Activated CD4-positive, CD25-positive, alpha-beta regulatory T cell (primary cell): ENCODE measurements at places on chromosomes 1 and 21.

GRCh38 chr21:16116798-16117197, 387.0 kb downstream of the USP25 start:
- DNase-seq: no peak

DNA sequence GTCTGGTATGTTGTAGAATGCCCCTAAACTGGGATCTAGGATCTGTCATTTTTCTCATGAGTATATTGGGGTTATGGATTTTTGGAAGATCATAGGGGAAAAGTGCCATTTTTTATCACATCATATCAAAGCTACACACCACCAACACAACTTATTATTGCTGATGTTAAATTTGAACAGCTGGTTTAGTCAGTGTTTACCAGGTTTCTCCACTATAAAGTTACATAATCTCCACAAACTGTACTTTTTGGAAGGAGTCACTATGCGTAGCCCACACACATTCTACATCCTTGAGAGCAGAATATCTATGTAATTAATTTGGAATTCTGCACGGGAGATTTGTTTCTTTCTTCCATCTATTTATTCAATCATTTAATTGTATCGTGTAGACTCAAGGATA, 35.2 kb downstream of the RC3H1 start:
- no peak for DNase-seq

- DNase-seq: no peak
Measured at GRCh38 chr1:152640351-152640750, 17.4 kb upstream of the LCE3A start.

- no peak for DNase-seq
Measured at GRCh38 chr1:166391279-166392066, 224.7 kb upstream of the FAM78B start.

GRCh38 chr1:171803045-171803444, 21.6 kb downstream of the METTL13 start:
- no peak for DNase-seq

DNA sequence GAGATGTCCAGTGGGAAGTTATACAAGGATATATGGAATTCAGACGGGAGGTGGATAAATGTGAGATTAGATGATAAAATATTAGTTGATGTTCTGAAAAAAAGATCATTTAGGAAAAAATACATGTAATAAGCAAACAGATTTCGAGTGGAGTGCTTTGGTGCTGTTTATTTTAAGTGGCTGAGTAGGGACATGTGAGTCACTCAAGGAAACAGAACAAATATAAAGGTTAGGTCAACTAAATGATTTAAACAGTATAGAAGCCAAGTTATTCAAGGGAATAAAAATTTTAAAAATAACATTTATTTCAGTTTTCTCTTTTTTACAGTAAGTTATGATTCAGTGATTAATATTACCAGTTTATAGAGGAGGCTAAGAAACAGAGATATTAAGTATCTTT, 1046.7 kb upstream of the B3GALT2 start:
- no peak for DNase-seq

DNA sequence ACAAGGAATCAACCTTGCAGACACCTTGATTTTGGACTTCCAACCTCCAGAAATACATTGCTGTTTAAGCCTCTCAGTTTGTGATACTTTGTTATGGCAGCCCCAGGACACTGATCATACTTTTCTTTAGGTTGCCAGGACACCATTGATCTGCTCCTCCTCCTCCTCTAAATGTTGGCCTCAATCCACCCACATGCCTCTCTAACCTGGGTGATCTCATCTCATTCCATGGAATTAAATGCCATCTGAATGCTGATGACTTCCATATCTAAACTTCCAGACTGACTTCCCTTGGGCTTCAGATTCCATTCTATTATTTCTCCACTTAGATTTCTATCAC, 7.4 kb upstream of the PPP1R15B start:
- DNase-seq: no peak

GRCh38 chr1:158972841-158973240, 36.9 kb upstream of the IFI16 start:
- no peak for DNase-seq

DNA sequence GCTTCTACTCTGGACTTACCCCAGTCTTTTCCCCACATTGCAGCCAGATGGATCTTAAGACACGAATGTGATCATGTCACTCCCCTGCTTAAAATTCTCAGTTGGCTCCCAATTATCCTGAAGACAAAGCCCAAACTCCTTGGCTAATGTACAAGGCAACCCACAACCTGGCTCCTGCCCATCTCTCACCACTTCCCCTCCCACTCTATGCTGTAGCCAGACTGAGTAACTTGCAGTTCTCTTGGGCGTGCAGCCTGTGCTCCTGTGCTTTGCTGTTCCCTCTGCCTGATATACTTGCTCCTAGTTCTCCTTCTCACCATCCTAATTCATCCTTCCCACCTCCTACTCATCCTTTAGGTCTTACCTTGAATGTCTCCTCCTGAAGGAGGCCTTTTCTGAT, 56.2 kb downstream of the LGR6 start:
- DNase-seq: no peak

GRCh38 chr1:26351590-26352337, 2.2 kb downstream of the CRYBG2 start:
- no peak for DNase-seq

GRCh38 chr1:201568859-201569294, 29.9 kb downstream of the NAV1 start:
- DNase-seq: no peak

- DNase-seq: no peak
Measured at GRCh38 chr1:100883963-100884362, 10.7 kb downstream of the EXTL2 start.

GRCh38 chr1:107776900-107777663, 187.9 kb downstream of the VAV3 start:
- DNase-seq: no peak

DNA sequence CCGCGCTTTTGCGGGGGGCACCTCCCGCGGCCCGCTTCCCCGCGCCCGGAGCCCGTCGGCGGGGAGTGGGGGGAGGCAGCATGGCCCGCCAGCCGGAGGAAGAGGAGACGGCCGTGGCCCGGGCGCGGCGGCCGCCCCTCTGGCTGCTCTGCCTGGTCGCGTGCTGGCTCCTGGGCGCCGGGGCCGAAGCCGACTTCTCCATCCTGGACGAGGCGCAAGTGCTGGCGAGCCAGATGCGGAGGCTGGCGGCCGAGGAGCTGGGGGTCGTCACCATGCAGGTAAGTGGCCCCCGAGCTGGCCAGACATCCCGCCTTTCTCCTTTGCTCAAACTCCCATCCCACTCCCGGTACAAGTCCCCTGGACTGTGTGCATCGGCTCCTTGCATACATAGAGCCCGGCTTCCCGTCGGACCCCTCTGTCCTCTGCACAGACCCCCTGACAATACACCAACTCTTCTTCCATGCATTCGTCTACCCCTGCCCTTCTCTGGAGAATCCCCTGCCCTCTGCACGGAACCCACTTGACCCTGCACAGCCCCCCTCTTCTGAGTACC, 812 bp downstream of the CACHD1 start:
- no peak for DNase-seq

- no peak for DNase-seq
Measured at GRCh38 chr1:224432672-224433040, 1.9 kb downstream of the WDR26 start.

GRCh38 chr1:75085931-75086330, 48.3 kb upstream of the LHX8 start:
- no peak for DNase-seq

DNA sequence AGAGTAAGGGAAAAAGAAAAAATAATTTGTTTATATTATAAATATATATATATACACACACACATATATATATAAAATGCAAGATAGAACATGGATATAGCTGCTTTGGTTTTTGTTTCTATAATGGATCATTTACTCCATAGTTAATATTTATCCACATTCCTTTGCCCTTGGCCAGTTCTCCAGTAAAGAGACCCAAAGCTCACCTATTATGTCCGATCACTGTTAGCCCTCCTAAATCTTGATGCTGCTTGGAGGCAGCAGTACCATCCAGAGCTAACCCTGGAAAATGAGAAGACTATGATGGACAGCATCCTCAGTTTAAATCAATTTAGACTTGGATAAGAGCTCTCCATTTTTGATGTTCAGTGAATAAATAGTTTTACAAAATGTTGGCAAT, 407.7 kb downstream of the PLPP3 start:
- DNase-seq: no peak

DNA sequence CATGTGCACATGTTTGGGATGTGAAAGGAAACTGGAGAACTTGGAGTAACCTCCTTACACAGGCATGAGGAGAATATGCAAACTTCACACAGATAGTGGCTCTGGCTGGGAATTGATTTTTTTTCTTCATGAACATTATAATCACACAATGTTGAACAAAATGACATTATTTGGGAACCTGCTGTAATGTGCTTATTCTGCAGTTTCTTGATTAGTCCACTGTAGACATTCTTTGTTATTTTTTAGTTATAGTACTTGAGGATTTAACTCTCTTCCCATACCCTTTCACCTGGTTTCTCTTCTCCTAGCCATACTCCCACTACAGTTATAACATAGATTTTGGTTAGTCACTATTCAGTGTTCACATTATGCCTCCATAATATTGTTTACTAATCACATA, 68.3 kb downstream of the ATG4C start:
- DNase-seq: no peak

DNA sequence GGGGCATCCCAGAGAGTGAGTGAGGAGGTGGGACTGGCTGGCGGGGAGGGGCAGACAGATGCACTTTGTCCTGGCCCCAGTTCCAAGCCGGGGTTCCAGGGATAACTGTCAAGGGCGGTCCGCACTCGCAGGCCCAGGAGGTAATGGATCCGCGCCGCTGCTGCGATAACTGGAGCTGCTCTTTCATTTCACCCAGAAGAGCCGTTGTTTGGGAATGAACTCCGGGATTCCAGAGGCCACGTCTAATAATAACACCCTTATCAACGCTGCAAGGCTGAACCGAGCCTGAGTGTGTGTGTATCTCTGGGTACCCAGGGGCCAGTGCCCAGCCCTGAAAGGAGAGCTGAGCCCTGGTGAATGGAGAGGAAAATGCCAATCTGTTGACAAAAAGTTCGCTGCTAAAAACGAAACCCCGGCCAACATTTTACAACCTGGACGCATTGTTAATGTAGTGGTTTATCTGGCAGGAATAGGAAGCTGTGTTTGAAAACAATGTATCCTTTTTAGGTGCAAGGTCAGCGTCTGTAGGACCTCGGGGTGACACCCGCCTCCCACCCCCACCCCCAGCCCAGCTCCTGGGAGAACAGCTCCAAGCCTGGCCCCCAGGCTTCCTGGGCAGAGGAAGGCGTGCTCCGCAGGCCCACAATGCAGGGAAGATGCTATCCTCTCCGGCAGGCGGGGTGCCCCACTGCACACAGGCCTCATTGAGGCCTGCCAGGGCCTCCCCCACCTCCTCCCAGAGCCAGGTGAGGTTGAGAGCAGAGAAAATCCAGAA, 119.7 kb downstream of the PROX1 start:
- no peak for DNase-seq

DNA sequence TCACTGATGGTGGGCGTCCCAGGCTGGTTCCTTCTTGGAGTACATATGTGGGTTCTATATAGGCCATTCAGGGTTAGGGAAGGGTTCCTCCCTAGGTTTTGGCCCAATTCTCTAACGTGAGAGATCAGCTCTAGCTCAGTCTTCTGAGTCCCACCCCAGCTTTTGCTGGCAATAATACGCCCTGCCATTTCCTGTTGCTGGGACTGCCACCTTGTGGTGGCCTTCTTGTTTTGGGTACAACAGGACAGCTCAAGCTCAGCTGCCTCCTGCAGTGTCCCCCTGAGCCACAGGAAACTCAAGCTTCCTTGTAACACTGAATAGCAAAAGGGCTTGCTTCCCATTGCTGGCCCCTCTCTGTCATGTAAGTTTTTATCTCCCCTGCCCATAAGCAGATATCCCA, 77.8 kb downstream of the BACH1 start:
- DNase-seq: peak; percentile 35

GRCh38 chr21:37532868-37533780, 166.6 kb downstream of the DYRK1A start:
- no peak for DNase-seq

DNA sequence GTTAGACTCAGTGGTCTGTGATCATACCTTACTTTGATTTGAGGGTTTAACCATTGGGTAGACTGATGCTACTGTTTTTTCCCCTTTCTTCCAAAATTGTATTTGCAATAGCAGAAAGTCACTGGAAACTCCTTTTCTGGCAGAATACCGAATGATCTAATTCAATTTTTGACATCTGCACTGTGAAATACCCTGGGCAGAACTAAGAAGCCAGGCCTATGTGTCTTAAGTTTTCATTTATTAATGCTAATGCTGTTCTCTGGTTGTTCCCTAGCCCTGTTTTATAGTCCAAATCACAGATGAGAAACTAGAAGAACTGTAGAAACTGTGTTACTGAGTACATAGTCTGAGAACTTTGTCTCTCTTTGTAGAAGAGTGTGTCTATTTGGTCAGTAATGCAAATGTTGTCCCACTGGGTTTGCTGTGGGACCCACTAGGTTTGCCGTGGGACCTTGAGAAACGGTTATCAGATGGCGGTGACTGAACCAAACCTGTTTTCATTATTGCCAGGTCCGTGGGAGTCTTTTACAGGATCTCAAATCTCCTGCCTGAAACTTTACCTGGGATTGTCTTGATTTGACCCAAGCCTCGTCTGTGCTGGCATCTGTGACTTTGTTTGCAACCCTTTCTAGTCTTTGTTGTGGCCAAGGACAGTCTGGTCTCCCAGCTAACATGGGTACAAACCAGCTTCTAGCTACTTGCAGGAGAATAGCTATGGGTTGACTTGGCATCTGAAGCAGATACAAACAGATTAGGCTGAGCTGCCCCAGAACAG, 41.4 kb downstream of the PEX14 start:
- no peak for DNase-seq

DNA sequence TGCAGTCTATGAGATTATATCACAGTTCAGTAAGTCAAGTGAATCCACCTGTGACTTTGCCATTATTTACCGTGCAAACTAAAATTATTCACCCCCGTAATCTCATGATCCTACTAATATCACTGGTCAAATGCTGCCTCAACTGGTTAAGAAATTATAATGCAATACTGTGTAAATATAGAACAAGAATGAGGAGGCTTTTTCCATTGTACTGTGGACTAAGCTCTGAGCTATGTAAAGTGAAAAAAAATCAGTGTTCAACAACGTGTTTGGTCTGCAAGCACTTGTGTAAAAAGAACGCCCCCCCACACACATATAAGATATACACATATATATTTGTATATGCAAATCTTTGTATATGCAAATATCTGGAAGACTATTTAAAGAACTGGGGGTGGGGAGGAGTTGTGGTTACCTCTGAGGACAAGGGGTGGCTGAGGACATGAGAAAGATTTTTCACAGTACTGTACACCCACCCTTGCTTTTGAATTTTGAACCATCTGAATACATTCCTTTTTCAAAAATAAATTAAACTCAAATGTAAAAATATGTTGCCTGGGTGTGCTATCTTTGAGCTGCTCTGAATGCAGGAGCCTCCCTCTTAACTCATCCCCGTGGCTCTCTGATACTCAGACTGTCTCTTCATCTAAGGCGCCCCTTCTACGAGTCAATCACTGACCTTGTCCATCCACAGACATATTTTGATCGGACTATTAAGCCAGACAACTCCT, 57.0 kb downstream of the PTP4A2 start:
- DNase-seq: no peak

DNA sequence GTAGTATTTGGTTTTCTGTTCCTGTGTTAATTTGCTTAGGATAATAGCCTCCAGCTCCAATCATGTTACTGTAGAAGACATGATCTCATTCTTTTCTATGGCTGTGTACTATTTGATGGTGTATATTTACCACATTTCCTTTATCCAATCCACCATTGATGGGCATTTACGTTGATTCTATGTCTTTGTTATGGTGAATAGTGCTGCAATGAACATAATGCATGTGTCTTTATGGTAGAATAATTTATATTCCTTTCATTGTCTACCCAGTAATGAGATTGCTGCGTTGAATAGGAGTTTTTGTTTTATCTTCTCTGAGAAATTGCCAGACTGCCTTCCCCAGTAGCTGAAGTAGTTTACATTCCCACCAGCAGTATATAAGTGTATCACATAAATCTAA, 538.8 kb downstream of the LRRIQ3 start:
- DNase-seq: no peak
